ENCODE measurements at places on chromosomes 3 and 15. TPM values are rescaled to one million over a fixed set of nuclear protein-coding genes. Genes with fewer than 3 reads are reported as not detected.

The DCUN1D1 gene
- 25.5 TPM for total RNA-seq

The TYRO3 gene
- 13.3 TPM for total RNA-seq

The BRK1 gene
- total RNA-seq = 94.5 TPM

GRCh38 chr15:72911626-72912025 lies 128.1 kb upstream of the ADPGK start:
- no peak for DNase-seq

DNA sequence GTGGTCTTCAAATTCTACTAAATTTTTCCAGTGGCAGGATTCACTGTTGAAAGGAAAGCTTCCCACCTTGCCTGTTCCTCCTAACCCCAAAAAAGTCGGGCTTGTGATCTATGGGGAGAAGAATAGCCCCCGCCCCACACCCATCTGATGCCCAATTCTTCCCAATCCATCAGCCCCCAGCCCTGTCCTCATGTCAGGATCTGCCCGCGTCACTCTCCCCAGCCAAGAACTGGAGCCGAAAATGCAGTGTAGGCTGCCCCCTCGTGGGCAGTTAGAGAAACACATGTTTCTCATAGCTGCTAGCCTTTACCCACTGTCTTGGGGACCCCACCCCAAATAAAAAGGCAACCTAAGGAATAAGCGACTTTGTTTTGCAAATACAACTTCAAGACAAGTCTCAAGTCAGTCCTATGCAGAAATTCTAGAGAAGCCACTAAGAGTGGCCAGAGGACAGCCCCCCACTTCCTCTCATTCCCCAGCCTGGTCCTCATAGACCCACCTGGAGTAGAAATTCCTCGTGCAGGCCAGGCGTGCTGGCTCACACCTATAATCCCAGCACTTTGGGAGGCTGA lies 13.0 kb upstream of the CSK start:
- DNase-seq = no peak

DNA sequence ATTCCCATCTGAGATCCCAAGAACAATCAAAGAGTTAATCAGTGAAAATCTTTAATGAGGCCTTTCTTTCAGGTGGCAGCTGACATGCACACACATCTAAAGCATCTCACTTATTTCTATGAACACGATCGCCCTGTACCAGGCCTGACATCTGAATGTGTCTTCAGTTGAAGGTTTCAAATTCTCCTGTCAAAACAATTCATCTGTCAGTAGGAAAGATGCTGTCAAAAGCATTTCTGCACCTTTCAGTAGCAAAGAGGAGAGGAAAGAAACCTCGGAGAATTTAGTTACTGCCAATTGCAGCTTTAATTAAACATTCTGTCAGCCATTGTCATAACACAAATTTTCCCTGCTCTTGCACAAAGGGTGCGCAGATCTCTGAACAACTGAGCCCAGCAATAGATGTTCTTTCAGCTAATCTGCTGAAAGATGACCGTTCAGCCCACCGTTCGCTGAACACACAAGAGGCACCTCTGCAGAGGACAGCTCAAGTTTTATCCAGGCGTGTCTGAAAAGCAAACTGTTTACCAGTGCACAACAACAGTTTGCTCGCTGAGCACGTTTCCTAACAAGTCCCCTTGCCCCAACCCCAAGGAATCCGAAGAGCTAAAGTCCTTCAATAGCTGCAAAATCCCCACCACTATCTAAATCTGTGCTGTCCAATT lies 34.1 kb downstream of the LRIG1 start:
- no peak for DNase-seq

- no peak for DNase-seq
Observed at GRCh38 chr15:60400944-60401343, 3.2 kb upstream of the ANXA2 start.

DNA sequence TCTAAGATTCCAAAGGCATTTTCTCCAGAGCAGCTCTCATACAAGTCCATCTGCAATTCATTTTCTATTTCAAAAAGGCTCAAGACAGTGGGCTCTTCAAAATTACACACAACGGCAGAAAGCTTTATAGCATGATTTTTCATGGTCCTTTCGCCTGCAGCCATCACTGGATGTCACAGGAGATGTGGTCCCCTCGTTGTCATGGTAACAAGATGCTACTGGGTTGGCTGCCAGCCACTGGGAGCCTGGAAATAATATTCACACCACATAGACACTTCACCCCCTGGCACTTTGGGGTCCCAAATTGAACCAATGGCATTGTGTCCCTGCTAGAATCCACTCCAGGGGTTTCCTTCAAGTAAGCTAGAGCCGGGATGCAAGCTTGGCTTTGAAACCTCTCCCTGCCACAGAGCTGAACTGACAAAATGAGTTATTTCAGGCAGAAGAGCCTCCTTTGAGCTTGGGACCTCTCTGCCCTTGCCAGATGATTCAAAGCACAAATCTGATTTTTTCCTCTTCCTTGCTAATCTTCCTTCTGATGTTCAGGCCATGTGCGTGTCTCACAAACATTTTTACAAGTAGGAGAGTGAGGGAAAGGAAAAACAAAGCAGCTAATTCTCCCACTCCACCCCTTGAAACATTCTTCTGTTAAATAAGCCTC lies 512.6 kb upstream of the ADAMTS9 start:
- no peak for DNase-seq

- DNase-seq = no peak
Observed at GRCh38 chr3:39960515-39961191, 151.2 kb downstream of the MYRIP start.

GRCh38 chr3:185040425-185040824 lies 112.4 kb downstream of the C3orf70 start:
- DNase-seq = no peak

All from vagina (tissue), 2 donors.